NCI-H774 (cell line): ENCODE measurements at places on chromosomes 3 and 15.

DNA sequence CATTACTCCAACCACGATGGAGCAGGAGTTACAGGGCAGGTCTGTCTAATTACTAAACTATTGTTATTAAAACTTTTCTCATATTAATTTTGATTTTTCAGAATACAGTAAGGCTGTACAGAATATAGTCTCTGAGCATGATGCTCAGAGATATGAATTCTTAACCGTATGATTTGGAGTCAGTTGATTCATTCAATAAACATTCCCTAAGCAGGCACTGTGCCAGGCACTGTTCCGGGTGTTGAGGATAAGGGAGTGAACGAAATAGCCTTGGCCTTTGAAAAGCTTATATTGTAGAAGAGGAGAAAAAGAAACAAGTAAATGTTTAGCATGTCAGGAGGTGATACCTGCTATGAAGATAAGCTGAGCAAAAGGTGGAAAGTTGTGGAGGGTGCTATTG lies 187.3 kb downstream of the KCNAB1 start:
- DNase-seq: no peak

- DNase-seq: no peak
Measured at GRCh38 chr15:84961114-84961452, 20.6 kb upstream of the PDE8A start.

- DNase-seq: no peak
Measured at GRCh38 chr3:196454935-196455334, 22.7 kb upstream of the UBXN7 start.

DNA sequence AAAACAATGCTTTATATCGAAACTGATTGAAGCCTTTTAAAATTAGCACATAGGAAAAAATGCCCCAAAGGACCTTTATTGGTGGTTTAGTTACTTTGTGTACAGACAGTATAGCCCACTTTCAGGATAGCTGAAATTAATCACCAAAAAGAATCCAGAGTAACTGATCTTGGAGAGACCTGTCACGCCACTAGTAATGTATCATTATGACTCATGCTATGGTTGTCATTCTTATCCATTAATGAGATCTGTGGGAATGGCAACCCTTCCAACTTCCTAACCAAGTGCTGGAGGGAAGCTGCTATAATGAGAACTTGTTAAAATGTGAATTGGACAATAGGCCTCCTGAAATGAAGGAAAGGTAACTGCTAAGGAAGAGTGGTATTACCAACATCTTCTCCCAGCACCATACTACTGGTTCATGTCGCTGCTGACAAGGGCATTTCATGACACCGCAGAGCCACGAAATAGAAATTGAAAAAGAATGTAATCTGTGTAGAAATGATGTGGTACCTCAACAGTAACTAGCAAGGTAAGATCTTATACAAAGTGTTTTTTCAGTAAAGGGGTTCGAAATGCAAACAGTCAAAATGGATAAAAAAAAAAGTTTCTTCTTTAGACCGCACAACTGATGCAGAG lies 7.1 kb upstream of the EMC4 start:
- DNase-seq: no peak

DNA sequence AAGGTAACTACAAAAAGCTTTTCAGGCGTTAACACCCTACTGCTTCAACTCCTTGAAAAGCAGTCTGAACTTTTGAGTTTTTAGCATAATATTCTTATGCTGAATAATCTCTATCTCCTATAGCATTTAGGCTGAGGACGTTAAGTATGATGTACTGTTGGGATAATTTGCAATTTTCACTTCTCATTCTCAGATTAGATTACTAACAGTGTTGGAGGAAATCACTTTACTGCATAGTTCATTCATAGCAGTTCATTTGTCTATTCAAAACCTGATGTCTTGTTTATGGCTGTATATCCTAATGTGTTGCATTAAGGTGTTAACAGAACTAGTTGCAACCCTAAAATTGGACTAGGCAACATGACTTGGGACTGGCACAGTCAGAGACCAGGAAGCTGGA lies 983.1 kb downstream of the FHIT start:
- no peak for DNase-seq

GRCh38 chr3:177596248-177596815 lies 399.1 kb upstream of the TBL1XR1 start:
- no peak for DNase-seq
